ENCODE measurements at places on chromosomes 4 and X.

DNA sequence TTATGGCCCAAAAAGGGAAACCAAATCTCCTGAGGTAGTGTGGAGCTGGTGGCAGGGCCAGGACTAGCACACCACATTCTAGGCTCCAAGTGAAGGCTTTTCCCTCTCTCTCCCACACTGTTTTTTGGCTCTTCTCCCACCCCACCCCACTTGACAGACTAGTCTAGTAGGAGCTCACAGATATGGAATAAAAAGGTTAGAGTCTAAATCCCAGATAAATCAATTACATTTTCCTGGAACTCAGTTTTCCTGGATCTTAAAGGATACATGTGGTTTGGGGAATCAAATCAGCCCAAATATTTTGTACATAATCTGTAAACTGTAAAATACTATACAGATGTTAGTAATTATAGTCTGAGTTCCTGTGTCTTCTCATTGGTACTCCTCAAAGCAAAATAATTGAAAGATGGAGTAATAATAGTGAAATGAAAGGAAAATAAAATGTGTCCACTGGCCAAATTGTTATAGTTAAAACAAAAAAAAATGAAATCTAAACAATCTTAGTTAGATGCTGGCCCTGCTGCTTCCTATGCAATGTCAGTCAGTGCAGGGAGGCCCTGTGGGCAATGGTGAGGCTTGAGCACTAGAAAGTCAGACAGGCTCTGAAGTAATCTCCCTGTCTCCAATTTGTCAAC lies 370.4 kb upstream of the CPEB2 start:
- DNase-seq: no peak

DNA sequence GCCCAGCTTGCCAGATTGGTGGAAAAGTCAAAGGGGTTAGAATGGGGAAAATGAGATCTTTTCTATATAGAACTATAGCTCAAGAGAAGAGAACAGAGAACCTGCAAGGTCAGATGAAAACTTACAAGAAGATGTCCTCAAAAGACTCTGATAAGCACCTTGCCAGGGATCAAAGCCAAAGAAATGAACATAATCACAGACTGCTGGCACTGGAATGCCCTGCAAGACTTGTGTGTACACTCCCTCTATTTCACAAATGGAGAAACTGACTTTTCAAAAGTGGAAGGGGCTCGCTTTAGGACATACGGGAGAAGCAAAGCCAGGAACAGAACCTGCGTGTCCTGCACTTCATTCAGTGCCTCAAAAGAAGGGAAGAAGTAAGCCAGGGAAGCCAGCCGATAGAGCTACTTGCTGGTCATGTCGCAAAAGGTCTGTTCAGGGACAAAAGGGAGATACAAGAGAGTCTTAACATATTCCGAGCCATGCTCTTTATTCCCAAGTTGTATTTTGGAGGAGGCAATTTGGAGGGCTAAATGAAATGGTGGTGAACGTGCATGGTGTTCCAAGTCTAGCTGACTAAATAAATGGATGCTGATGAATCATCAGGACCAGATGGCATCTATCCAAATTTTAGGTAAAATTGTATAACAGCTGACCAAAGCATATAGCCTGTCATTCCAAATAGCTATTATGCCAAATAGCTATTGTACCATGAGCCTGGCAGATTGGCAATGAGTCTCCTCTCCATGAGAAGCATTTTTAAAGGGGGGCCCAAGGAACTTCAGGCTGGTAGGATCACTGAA lies 175.6 kb upstream of the GPC4 start:
- no peak for DNase-seq

DNA sequence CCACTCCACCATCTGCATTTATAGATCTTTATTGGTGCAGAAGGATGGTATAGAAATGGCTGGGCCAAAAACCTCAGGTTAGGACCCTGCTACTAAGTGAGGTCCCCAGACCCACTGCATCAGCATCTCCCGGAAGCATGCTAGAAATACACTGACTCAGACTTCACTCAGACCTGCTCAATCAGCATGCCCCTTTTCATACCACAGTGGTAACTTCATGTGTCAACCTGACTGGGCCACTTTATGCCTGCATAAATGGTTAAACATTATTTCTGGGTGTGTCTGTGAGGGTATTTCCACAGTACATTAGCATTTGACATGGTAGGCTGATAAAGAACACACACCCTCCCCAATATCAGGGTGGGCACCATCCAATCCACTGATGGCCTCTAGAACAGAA lies 118.6 kb upstream of the VCX3B start:
- DNase-seq: no peak

GRCh38 chr4:59195839-59196238 lies 2004.3 kb upstream of the ADGRL3 start:
- DNase-seq: no peak

GRCh38 chr4:41280010-41280409 lies 23.3 kb downstream of the UCHL1 start:
- no peak for DNase-seq

DNA sequence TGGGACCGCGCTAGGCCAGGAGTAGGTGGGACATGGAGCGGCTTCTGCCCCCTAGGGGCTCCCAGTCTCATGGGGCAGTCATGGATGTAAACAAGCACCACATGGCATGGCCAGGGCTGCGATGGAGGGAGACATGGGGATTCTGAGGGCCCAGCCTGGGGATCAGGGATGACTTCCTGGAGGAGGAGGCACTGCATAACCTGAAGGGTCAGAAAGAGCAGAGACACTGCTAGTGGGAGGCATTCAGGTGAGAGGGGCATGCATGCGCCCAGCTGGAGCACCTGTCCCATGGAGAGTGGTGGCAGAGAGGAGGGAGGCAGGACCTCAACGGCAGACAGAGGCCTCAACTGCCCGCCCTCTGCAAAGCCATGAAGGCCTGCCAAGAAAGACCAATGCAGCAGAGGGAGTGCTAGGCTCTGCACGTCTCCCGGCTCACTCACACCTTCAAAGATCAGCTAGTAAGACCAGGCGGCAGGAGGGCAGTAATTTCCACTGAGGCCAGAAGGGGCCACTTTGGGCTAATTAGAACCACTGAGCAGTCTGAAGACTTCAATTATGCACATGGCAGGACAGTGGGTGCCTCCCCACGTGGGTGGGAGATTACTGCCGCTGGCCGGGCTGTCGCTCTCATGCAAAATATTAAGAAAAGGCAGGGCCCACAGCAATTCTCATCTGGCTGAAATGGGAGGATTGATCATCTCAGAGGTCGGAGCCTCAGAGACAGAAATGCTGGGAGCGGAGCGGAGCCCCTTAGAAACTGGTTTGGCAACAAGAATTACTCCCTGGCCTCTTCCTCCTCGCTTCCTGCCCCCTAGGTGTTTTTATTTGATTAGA lies 69.6 kb downstream of the PPP2R2C start:
- no peak for DNase-seq

- no peak for DNase-seq
These were observed 28.7 kb downstream of the FAM9C start for GRCh38 chrX:13015536-13016236.

GRCh38 chr4:8695237-8696219 lies 103.0 kb downstream of the CPZ start:
- no peak for DNase-seq

GRCh38 chrX:9848718-9849479 lies 62.7 kb downstream of the SHROOM2 start:
- no peak for DNase-seq

- no peak for DNase-seq
These were observed 21.8 kb downstream of the TLR2 start for GRCh38 chr4:153705743-153706468.

GRCh38 chr4:79198951-79199587 lies 126.8 kb downstream of the NAA11 start:
- no peak for DNase-seq

DNA sequence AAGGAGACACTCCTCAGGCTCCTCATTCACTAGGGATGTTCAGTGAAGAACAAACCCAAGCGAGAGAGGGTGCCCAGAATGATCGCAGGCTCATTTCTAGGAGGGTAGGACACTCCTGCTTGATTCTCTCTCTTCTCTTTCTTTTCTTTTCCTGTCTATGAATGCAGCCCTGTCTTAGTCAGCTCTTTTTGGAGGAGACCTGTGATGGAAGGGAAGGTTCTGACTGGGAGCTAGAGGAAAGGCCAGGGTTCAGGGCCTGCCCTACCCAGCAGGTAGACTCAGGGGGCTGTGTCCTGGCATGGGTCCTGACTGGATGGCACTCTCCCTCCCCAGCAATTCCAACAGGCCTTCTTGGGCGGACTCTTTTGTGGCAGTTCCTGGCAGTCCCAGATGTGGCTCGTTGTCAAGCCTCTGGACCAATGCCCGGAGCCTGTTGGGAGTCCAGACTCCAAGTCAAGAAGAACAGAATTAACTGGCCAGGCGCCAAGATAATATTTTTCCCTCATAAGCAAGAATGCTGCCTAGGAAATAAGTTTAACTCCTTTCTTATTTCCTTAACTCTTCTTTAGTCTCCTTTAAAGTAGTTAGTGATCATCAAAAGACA lies 139.4 kb upstream of the SCML1 start:
- DNase-seq: no peak
